ENCODE measurements at places on chromosomes 12 and 14.
A peak's percentile ranks its signal among the peaks of the same experiment; 100 is the strongest.

DNA sequence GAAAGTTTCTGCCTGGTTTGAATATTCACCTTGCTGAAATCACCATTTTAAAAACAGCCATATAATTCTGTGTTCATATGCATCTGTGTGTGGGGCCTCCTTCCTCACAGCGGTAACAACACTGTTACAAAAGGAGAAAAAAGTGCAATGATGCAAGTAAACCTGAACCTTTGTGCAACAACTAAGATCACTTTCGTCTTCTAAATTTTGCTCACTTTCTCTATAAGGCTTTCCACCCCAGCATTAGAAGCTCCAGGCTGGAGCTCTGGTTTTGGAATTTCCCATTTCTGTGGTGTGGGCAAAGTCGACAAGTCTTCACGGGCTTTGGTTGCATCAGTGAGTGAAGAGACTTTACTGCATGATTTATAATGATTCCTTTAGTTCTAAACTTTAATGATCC lies 18.4 kb downstream of the FGD6 start:
- no peak for DNase-seq

DNA sequence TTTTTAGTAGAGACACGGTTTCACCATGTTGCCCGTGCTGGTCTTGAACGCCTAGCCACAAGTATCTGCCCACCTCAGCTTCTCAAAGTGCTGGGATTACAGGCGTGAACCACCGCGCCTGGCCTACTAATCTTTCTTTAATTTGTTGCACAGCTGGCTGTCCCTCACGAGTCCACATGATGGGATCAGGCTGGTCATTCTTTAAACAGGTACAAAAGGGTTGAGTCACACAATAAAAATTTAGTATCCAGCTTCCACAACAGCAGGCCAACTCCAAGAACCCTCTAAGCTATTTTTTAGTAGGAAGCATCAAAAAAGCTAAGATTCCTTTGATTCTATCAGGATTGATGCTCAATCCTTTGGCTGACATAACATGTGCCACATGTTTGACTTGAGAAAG lies 17.8 kb downstream of the SINHCAF start:
- DNase-seq, result no peak

DNA sequence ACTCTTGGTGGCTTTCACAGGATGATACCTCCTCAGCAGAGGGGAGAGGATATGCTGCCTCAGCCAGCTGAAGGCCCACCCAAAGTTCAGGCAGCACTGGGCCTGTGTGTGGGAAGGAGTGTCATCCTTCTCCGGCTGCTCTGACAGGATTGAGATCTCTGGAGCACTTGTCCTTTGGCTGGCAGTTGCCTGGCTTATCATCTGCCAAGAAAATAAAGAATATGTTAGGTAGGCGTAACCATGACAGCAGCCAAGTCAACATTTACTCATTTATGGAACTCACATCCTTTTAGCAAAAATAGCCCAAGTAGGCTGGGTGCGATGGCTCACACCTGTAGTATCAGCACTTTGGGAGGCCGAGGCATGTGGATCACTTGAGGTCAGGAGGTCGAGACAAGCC lies 68.5 kb downstream of the PPFIBP1 start:
- DNase-seq, result no peak

DNA sequence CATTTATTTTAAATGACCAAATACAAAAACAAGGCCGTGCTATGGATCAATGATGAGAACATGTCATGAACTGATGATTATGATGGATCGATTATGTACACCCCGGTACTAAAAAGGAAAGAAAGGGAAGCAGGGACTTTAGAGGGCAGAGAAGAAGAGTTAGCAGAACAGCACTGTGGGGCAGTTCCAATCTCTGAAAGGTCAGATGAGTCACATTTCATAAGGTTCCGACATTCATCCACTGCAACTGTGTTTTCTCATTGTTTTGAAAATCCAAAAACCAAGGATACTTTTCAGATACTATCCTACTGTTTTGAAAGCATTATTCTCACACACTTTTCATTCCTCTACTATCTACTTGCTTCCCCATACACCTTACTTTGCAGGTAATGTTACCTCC lies 169.3 kb downstream of the STXBP6 start:
- no peak for DNase-seq

GRCh38 chr14:99749763-99750715 lies 43.2 kb upstream of the EML1 start:
- DNase-seq, result peak; percentile 74

GRCh38 chr14:40629144-40629543 lies 977.5 kb upstream of the LRFN5 start:
- no peak for DNase-seq

DNA sequence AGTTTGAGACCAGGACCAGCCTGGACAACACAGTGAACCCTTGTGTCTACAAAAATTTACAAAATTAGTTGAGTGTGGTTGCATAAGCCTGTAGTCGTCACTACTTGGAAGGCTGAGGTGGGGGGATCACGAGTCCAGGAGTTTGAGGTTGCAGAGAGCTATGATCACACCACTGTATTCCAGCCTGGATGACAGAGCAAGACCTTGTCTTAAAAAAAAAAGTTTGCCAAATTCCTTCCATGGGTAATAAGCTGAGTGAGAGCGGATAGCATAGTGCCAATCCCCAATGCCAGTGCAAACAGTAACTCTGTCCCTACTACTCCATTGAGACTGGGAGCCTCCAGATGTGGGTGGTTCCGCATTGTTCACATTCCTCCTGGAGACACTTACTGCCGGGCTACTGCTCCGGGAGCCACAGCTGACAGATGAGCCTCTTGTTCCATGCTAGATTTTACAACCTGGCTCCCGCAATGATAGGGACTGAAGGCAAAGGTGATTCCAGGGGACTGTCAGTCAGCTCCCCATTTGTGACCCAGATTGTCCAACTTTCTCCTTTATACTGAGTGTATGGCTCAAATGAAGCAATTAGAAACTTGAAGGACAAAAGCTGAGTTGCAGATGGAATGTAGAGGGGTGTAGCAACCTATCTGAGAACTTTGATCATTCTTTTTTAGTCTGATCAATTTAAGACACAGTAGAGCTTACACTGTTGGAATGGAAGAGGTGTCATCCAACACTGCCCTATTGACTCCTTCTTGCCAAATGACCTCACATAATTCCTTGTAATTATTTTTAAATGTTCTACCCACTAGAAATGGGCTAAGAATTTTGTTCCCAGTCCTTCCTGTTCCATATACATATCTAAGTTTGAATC lies 13.4 kb upstream of the FRMD6 start:
- DNase-seq, result no peak

DNA sequence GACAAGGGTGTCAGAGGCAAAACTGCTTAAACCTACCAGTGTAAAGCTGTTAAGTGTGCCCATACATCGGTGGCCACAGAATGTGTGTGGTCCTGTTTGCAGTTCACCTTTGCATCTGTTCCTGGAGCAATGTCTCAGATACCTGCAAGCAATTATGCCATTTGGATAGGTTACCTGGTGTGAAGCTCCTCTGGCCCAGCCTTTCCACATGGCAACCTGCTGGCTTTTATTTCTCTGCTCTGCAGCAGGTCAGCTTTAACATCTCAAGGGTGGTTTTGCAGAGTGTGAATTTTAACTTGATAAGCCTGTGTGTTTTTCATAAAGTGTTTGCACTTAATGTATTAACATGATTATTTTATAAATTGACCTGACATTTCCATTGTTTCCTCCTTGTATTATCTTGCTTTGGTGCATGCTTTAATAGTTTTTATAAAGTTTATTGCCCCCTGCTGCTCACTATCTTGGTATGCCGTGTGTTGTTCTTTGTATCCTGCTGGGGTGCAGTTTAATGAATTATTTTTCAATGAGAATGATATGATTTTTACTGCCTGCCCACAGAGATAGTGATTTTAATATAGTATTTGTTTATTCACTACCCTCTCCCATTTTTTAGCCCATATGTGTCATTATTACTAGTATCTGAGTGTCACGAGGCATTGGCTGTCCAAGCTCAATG lies 403.8 kb downstream of the NPAS3 start:
- DNase-seq, result no peak

- DNase-seq, result no peak
These were observed 1.7 kb downstream of the NUDT4 start for GRCh38 chr12:93379326-93379980.

DNA sequence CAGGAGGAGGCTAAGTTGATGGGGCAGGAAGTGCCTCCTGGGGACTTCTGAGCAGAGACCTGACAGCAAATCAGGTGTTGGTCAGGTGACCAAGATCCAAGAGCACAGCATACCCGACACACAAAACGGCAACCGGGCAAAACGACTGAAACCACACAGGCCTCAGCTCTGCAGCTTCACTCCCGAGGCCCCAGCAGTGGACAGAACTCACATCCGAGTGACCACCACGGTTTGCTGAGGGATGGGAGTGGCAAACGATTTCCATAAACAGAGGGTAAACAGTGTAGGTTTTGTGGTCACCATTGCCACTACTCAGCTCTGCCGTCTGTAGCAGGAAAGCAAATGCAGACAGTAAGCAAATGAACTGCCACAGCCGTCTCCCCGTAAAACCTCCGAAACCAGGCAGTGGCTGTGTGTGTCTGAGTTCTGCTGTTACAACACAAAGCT lies 14.4 kb downstream of the CHFR start:
- DNase-seq, result no peak
